Activated CD8-positive, alpha-beta T cell treated with anti-CD3 and anti-CD28 coated beads for 36 hours (primary cell): ENCODE measurements at places on chromosomes 5 and 9. TPM values are rescaled to one million over a fixed set of nuclear protein-coding genes. Genes with fewer than 3 reads are reported as not detected.

The GPX3 gene
- total RNA-seq = not detected

The SLC46A2 gene
- not detected for total RNA-seq

The PCDHB5 gene
- total RNA-seq = not detected

The CTSV gene
- total RNA-seq = 0.16 TPM

The PCDHB10 gene
- total RNA-seq = not detected

The C5orf58 gene
- total RNA-seq = not detected

The HK3 gene
- not detected for total RNA-seq

The PCDHA13 gene
- total RNA-seq = not detected

The DIPK1B gene
- not detected for total RNA-seq

The ST6GALNAC4 gene
- 34.3 TPM for total RNA-seq

The TMED7 gene
- total RNA-seq = 44.6 TPM

The GFPT2 gene
- total RNA-seq = not detected

The GRM6 gene
- not detected for total RNA-seq

GRCh38 chr5:149775785-149776184 lies 45.7 kb downstream of the PPARGC1B start:
- peak; percentile 29 for DNase-seq

DNA sequence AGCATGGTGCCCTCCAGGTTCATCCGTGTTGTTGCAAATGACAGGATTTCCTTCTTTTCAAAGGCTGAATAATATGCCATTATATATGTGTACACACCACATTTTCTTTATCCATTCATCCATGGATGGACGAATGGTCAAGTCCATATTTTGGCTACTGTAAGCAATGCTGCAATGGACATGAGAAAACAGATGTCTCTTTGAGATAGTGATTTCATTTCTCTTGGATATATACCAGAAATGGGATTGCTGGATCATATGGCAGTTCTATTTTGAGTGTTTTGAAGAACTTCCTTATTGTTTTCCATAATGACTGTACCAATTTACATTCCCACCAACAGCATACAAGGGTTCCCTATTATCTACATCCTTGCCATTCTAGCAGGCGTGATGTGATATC lies 67.9 kb downstream of the TEK start:
- no peak for DNase-seq

GRCh38 chr5:64947801-64948200 lies 179.1 kb downstream of the CWC27 start:
- DNase-seq = no peak

- no peak for DNase-seq
These were observed 176.6 kb upstream of the FREM1 start for GRCh38 chr9:15086778-15087324.

GRCh38 chr9:36463467-36463866 lies 63.4 kb upstream of the RNF38 start:
- DNase-seq = no peak

GRCh38 chr5:80597500-80597899 lies 27.4 kb upstream of the ANKRD34B start:
- DNase-seq = no peak

DNA sequence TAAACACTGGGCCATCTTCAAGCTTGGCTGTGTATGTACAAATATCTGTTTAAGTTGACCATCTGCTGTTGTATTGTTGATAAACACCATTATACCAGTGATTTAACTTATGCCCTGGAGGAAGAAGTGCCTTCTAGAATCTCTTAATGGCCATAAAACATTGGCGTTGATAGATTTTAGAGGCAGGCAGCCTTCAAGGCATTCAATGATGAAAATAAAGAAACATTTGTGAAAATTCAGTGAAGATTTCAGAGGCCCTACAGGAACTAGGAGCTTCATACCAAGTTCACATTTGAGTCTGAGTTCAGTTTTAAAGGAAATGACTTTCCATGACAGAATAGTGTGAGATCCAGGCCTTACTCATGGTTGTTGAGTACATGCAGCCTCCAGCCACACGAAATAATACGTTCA lies 52.2 kb downstream of the MAP1B start:
- DNase-seq = no peak

DNA sequence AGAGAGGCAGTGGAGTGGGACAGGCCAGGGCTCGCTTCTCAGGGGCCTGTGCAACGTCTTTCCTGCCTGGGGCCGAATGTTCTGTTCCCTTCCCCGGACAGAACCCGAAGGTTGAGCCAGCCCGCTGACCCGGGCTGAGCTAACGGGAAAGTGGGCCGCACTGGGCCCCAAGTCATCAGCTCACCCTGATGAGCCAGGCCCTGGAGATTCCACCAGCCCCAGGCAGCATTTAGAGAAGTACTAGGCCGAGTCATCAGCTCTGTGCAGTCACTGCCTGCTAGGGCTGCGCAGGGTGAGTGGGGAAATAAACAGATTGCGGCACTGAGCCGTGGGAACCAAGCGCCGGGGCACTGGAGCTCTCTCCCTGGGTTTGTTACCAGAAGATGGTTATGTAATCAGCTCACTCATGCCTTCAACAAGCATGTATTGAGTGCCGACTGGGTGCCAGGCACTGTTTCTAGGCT lies 29.1 kb upstream of the DUSP1 start:
- no peak for DNase-seq

GRCh38 chr9:94480205-94480604 lies 74.7 kb upstream of the PCAT7 start:
- no peak for DNase-seq

- DNase-seq = no peak
These were observed 55.2 kb downstream of the SLC1A3 start for GRCh38 chr5:36661456-36662220.

GRCh38 chr9:134689321-134690181 lies 47.9 kb downstream of the COL5A1 start:
- peak; percentile 27 for DNase-seq
